ENCODE measurements at places on chromosomes 5 and 9. TPM values are rescaled to one million over a fixed set of nuclear protein-coding genes. Genes with fewer than 3 reads are reported as not detected.

DNA sequence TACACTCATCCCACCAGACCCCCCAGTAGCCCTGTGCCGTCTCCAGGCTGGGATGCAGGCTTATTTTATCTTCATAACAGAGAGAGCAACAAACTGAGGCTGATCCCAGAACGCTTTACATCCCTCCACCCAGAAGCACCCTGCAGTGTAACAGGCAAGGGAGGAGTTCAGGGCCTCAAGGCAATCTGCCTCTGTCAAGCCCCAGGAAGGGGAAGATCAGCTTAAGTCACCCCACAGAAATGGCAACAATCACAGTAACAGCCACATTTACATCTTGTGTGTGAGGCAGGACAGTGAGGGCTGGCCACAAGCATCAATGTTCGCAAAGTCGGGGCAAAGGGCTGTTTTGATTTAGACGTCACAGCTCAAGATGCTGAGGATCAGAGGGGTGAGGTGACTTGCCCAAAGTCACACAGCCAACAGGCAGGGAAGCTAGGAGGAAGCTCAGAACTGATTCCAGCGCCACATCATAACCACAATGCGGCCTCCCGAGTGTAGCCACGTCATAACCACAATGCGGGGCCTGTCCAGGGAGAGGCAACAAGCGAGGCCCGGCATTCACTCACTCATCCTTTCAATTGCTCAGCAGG, 14.4 kb downstream of the STK10 start:
- no peak for DNase-seq

- DNase-seq = no peak
Measured at GRCh38 chr9:107190061-107190935, 92.8 kb upstream of the RAD23B start.

DNA sequence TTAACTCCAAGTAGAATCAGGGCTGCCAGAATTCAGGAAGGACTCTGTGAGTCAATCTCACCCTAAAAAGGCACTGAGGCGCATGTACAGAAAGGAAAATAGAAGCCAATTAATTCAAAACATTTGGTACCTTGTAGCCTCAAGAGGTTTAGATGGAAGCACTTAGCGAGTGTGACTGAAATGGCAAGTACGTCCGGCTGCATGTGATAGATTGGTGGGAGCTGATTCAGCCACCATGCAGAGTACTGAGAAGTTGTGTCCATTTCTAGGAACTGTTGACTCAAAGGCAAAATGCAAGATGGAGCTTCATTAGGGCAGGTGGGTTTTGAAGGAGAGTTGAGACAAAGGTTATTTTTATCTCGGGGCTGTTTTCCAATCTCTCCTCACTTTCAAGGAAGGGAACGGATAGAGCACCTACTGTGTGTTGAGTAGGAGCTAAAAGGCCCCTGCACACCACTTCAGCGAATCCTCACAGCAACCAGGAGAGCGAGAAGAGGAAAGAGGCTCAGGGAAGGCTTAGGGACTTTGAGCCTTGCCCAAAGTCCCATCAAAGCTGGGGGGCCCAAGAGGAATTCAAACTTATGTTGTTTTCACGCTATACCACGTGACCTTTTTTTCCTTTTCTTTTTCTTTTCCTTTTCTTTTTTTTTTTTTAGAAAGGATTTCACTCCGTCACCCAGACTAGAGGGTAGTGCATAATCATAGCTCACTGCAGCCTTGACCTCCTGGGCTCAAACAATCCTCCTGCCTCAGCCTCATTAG, 34.6 kb upstream of the CPEB4 start:
- DNase-seq = no peak

- DNase-seq = no peak
Measured at GRCh38 chr9:78940121-78940855, 631.5 kb upstream of the TLE4 start.

The LURAP1L gene
- total RNA-seq = 32.7 TPM

The IL3 gene
- total RNA-seq = not detected

The OTP gene
- total RNA-seq = not detected

Data from mesothelial cell of epicardium (in vitro differentiated cells).